ENCODE measurements at places on chromosomes 7 and 10. TPM values are rescaled to one million over a fixed set of nuclear protein-coding genes. Genes with fewer than 3 reads are reported as not detected.

- H3K4me1 ChIP-seq = no peaks in the 10 kb centered on the region
- H3K27ac ChIP-seq = no peak overlapping the region
- no peak for DNase-seq
- no peaks in the 10 kb centered on the region for H3K36me3 ChIP-seq
Measured at GRCh38 chr10:55305285-55305684, 504.3 kb upstream of the PCDH15 start.

- peaks cover 14% of the 10 kb centered on the region for H3K4me1 ChIP-seq
- DNase-seq = no peak
- peaks cover 79% of the 10 kb centered on the region for H3K27me3 ChIP-seq
- no peak overlapping the region for H3K4me3 ChIP-seq
- no peaks in the 10 kb centered on the region for H3K36me3 ChIP-seq
Measured at GRCh38 chr10:49616421-49617101, 2.7 kb downstream of the CHAT start.

DNA sequence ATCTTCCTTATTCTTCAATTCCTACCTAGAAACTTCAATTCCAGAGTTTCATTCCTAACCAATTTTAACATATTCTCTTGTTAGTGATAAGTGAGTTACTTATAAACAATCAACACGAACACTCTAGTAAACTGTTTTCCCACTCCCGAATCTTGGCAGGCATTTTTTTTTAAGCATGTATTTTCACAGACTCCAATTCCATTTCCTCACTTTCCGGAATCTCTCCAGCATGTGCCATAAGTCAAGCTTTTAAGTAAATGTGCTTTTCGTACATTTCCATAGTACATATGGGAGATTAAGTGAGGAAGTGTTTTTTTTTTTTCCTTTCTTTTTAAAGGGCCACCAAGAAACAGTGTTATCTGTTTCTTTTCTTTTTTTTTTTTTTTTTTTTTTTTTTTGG, 89.1 kb downstream of the FGFR2 start:
- H3K4me3 ChIP-seq = no peak overlapping the region
- DNase-seq = no peak
- no peak overlapping the region for H3K27ac ChIP-seq
- peaks cover 10% of the 10 kb centered on the region for H3K36me3 ChIP-seq

GRCh38 chr7:151091988-151092387, 5.7 kb downstream of the AGAP3 start:
- H3K4me1 ChIP-seq = peaks cover 20% of the 10 kb centered on the region
- no peaks in the 10 kb centered on the region for H3K36me3 ChIP-seq
- H3K4me3 ChIP-seq = no peak overlapping the region
- no peak overlapping the region for H3K27ac ChIP-seq
- no peak for DNase-seq
- H3K27me3 ChIP-seq = peaks cover 32% of the 10 kb centered on the region

- no peaks in the 10 kb centered on the region for H3K27me3 ChIP-seq
- H3K4me3 ChIP-seq = no peak overlapping the region
- no peak overlapping the region for H3K27ac ChIP-seq
- no peaks in the 10 kb centered on the region for H3K4me1 ChIP-seq
- H3K36me3 ChIP-seq = no peaks in the 10 kb centered on the region
- DNase-seq = no peak
Measured at GRCh38 chr10:118950997-118951637, 78.4 kb upstream of the NANOS1 start.

DNA sequence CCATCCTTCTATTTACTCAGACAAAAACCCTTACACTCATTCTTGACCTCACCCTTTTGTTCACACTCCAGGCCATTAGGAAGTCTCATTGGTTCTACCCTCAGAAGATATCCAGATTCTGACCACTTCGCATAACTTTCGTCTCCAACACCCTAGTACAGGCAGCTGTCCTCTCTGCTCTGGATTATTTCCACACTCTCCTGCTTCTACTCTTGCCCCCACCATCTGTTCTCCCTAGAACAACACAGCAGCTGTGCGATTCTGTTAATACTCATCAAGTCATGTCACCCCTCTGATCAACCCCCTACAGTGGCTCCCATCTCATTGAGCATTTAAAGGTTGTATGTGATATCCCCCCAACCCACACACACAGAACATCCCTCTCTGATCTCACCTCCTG, 15.5 kb upstream of the TRIL start:
- H3K36me3 ChIP-seq = peaks cover 3% of the 10 kb centered on the region
- no peak overlapping the region for H3K27ac ChIP-seq
- H3K4me1 ChIP-seq = no peaks in the 10 kb centered on the region
- no peak overlapping the region for H3K4me3 ChIP-seq
- no peak for DNase-seq

DNA sequence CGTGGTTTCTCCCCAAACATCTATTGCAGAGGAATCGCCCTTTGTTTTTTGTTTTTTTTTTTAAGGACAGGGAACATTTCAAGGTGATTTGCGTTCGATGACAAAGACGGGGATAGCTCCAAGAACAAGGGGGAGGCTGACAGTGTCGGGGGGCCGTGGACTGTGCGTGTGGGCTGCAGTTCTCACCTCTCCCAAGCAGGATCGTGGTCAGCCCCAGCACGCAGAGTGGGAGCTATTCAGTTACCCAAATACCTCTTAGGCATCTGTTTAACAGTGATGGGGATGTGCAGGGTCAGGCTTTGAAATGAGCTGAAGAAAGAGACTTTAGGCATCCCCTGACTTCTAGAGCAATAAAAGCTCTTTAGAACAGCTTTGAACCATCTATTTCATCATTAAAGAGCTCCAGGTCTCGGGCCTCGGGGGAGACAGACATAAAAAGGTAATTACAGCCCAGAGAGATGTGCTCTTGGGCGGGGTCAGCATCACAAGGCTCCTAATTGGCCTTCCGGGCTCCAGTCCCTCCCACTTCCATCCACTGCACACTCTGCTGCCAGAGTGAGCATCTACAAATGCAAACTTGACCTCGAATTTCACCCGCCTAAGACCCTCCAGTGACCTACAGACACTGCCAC, 97.3 kb downstream of the MYL10 start:
- no peaks in the 10 kb centered on the region for H3K4me1 ChIP-seq
- no peaks in the 10 kb centered on the region for H3K27me3 ChIP-seq
- H3K36me3 ChIP-seq = no peaks in the 10 kb centered on the region

GRCh38 chr7:46775020-46775419, 806.9 kb downstream of the TNS3 start:
- H3K27ac ChIP-seq = no peak overlapping the region
- H3K4me1 ChIP-seq = peaks cover 13% of the 10 kb centered on the region
- no peak overlapping the region for H3K4me3 ChIP-seq
- no peaks in the 10 kb centered on the region for H3K36me3 ChIP-seq

GRCh38 chr7:135717693-135718092, 10.3 kb downstream of the SLC13A4 start:
- no peaks in the 10 kb centered on the region for H3K36me3 ChIP-seq
- DNase-seq = no peak
- H3K27me3 ChIP-seq = no peaks in the 10 kb centered on the region
- no peak overlapping the region for H3K27ac ChIP-seq
- H3K4me1 ChIP-seq = peaks cover 6% of the 10 kb centered on the region

- no peaks in the 10 kb centered on the region for H3K27me3 ChIP-seq
- DNase-seq = no peak
- H3K4me3 ChIP-seq = no peak overlapping the region
- no peaks in the 10 kb centered on the region for H3K4me1 ChIP-seq
Measured at GRCh38 chr10:7560519-7560918, 106.2 kb downstream of the ITIH5 start.

DNA sequence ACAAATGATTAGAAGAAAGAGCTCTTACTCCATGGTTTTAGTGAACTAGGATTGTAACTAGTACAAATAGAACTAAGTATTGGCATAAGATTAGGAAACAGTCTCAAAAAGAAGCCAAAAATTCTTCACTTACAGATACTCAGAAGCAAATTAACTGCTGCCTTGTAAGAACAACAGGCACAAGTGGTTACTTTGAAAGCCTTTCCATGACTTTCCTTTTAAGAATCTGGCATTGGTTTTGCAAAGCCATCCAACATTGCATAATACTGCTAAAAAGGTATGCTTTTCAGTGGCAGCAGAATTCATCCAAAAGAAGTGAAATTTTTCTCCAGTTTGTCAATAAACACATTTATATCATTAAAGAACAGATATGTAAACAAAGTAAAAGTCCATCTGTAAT, 126.8 kb upstream of the ODAD2 start:
- H3K4me1 ChIP-seq = no peaks in the 10 kb centered on the region
- DNase-seq = no peak
- H3K4me3 ChIP-seq = no peak overlapping the region
- H3K27me3 ChIP-seq = no peaks in the 10 kb centered on the region
- H3K36me3 ChIP-seq = no peaks in the 10 kb centered on the region

IMMP2L gene
- total RNA-seq = 7.3 TPM

HOXA5 gene
- total RNA-seq = not detected

ZFAND4 gene
- total RNA-seq = 26.0 TPM

RPEL1 gene
- not detected for total RNA-seq

PRKAR1B gene
- total RNA-seq = 36.7 TPM

STOX1 gene
- total RNA-seq = 2.7 TPM

SFRP5 gene
- 5.1 TPM for total RNA-seq

Data from GM23338 (cell line).